ENCODE measurements at places on chromosomes 5 and 9.

DNA sequence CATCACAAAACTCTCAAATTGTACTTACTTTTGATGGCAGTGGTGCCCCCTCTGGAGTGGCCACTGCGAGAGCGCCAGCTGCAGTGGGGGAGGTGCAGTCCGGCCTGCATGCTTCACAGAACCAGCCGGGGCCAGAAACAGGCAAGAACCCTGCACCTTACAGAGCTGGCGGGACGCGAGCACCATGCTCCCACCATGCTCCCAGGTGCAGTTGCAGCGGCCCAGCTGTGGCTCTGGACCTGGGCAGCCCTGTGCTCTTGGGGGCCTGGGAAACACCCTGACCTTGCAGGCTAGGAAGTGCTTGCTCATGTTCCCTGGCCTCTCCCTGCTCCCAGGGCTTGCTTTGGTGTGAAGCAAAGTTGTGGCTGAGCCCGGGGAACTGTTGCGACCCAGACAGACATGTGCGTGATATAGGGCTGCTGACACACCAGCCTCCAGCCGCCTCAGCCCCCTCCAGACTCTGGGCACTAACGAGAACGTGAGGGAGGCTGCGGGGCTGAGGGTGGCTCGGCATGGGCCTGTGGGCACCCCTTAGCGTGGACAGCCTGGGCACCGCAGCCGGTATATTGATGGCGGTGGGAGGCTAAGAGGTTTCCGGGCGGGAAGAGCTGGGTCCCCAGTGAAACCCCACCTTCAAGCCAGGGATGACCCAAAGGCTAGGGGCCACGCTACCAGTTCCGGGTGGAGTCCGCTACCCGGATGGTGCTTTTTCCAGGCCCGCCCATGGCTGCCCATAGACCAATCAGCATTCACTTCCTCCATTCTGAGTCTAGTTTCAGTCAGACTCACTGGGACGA lies 1809.9 kb upstream of the ACO1 start:
- DNase-seq: no peak

DNA sequence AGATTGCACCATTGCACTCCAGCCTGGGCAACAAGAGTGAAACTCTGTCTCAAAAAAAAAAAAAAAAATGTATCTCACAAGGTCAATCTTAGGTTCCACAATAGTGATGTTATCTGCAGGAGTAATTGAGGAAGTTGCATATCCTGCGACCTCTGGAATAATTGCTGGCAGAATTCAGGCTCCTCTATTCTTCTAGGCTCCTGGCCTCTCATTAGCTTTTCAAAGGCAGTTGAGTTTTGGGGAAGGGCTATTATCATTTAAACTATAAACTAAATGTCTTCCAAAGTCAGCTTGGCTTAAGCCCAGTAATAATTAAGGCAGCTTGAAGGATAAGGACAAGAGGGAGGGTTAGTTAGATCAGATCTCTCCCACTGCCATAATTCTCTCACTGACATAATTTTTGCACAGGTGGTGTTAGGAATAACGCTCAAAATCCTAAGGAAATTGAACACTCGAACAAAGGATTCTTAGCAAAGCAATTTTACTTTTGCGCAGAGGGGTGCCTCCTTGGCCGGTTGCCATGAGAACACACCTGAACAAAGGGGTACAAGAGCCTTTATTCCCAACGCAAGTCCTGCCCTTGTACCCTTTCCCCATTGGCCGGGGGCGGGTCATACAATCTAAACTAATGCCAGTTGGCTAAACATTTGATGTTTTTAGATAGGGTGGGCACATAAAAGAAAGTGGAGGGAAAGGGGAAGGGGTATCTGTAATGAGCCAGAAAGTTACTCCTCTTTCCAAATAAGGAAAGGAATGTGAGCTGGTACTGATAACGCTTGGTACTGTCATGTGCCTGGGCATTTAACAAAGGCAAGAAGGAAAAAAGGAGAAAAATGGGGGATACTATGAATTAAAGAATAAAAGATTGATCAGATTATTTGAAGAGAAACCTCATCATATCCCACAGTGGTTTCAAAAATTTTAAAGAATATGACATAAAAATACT lies 106.4 kb upstream of the CCNG1 start:
- no peak for DNase-seq

GRCh38 chr5:178312880-178313282 lies 80.3 kb upstream of the PHYKPL start:
- no peak for DNase-seq

- DNase-seq: no peak
Observed at GRCh38 chr9:82382887-82383616, 394.5 kb downstream of the SPATA31D1 start.

GRCh38 chr5:151236888-151237287 lies 13.0 kb upstream of the CCDC69 start:
- no peak for DNase-seq

GRCh38 chr9:131346559-131346958 lies 47.3 kb upstream of the PRRC2B start:
- DNase-seq: no peak

DNA sequence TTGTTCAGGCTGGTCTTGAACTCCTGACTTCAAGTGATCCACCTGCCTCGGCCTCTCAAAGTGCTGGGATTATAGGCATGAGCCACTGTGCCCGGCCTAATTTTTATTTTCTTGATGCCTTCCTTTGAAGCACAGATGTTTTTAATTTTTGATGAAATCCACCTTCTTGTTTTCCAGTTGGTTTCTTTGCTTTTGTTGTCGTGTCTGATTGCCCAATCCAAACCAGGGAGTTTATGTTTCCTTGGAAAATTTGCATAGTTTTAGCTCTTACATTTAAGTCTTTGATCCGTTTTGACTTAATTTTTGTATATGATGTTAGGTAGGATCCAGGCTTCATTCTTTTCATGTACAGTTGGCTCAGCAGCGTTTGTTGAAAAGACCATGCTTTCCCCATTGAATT lies 15.2 kb downstream of the EHMT1 start:
- DNase-seq: no peak

DNA sequence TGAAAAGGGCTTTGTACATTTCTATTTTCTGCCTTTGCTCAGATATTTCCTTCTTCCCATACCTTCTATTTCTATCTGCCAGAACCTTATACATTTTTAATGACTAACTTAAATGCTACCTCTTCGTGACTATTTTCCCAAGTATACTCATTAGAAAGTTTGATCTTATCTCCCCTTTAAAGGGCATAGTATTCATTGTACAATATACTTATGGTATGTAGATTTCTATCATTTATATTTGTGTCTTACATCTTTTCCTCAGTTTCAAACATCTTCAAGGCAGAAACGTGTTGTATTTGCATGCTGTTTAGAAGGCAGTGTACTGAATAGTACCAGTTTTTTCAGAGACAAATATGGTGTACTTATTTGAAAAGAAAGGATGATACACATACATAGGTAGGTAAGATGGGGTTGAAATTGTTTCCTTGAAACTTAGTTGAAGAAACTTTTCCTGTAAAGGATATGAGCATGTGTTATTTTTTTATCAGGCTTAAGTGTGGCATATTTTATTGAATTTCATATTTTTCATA lies 518.1 kb upstream of the NUDT12 start:
- no peak for DNase-seq
